ENCODE measurements at places on chromosomes 2 and 18.

- peak; percentile 34 for DNase-seq
Measured at GRCh38 chr18:57073501-57074187, 73.2 kb upstream of the BOD1L2 start.

DNA sequence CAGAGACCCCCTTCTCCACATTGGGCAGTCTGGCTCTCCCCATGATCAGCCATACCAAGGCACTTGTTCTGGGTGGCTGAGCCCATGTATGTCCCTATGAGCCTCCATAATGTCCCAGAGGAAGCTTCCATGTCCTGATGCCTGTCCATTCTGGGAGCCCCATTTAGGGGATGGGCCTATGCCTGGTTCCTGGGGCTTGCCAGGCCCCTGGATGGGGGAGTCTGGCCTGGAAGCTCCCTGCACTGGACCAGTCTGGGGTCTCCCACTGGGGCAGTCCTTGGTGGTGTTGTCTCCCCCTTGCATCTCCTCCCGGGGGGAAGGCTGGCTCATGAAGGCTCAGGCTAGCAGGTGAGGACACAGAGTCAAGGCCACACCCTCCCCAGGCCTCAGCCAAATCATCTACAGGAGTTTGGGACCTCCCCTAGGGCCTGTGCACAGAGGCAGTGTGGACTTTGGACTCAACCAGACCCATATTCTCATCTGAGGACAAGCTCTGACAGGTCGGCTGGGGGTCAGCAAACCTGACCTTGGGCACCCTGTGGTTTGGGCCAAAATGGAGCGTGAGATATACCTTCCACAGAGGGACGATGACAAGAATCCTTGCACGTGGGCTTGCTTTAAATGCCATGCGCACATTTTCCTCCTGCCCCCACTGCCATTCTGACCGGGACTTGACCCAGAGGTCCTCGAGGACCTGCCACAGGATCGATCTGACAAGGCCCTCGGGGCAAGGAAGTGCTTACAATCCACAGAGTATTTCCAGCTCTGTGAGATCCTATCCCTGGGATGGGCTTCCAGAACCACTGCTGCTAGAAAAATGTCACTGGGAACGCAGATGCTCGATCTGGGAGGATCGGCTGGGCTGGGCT lies 38.8 kb downstream of the INHBB start:
- no peak for DNase-seq

DNA sequence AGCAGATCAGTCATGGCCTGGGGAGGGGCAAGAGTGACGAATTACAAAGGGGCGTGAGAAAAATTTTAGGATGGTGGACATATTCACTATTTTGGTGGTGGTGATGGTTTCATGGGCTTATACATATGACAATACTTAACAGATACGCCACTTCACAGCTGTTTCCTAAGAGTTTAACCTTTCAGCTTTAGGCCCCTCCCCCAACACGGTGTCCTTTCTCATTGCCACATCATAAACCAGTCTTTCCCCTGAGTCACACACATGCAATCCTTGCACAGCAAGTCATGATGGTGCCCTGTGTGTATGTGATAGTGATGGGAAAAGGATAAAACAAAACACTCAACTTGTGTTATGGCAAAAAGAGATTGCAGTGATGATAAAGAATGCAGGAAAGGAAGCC lies 47.6 kb upstream of the IL1R1 start:
- no peak for DNase-seq

DNA sequence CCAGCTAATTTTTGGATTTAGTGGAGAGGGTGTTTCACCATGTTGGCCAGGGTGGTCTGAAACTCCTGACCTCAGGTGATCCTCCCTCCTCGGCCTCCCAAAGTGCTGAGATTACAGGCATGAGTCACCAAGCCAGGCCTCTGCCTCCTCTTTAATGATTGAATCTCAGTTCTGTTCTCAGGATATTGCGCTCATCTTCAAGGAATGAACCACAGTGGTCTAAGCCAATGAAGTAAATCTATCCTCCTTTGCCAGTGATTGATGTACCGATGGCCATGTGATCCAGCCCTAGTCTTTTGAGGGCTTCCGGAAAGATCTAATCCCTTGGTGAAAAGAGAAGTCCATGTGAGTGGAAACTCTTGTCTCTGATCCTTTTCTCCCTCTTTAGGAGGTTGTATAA lies 48.6 kb downstream of the POLE4 start:
- no peak for DNase-seq

DNA sequence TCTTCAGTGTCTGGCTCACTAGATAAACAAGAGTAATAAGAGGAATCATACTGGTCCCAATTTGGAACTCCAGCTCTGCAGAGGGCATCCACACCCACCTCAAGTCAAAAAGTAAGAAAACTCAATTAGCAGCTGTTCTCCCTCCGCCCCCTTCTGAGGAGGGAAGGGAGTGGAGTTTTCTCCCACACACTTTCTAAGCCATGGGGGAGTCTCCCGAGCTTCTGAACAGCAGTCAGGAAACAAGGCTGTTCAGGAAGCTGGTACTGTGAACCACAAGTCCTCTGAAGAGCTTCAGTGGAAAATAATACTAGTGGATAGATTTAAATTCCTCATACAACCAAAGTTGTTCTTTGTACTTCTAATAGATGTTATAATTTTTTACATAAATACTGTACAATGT lies 32.9 kb upstream of the SPTBN1 start:
- peak; percentile 87 for DNase-seq

- no peak for DNase-seq
Measured at GRCh38 chr18:57801761-57802212, 1.3 kb downstream of the ATP8B1 start.

- DNase-seq = no peak
Measured at GRCh38 chr2:29579495-29580169, 341.8 kb downstream of the ALK start.

GRCh38 chr2:170013802-170014551 lies 164.0 kb upstream of the MYO3B start:
- no peak for DNase-seq

GRCh38 chr2:152063325-152063924 lies 35.4 kb downstream of the CACNB4 start:
- DNase-seq = no peak

GRCh38 chr2:36450466-36451196 lies 95.1 kb downstream of the CRIM1 start:
- no peak for DNase-seq

DNA sequence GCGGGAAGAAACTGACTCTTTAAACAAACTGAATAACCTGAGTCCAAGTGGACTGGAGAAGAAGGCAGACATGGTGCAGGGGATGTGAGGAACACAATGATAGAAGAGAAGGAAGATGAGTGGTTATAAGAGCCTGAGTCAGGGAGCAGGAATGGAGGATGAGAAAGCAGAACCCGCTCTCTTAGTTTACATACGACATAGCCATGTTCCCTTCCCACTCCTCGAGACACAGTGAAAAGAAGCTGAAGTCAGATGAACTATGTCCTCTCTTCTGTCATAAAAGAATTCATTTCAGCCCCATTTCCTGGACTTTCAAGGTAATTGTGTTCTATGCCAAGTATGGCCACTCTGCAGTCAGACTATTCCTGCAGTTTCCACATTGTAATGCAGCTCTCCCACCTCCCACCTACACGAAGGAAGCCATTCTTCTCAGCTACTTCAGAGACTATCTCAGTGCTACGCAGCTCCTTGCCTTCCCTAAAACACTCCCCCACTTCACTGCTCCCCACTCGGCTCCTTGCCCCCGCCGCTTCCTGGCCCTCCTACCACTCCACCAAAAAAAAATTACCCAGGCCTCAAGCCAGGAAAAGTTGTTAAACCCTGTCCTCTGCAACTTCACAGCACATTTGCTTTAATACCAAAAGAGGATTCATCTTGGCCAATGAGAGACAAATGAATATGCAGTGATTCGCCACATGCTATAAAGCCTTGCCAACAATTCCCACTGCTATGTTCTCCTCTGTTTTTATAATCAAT lies 323.4 kb upstream of the EPHA4 start:
- DNase-seq = no peak

DNA sequence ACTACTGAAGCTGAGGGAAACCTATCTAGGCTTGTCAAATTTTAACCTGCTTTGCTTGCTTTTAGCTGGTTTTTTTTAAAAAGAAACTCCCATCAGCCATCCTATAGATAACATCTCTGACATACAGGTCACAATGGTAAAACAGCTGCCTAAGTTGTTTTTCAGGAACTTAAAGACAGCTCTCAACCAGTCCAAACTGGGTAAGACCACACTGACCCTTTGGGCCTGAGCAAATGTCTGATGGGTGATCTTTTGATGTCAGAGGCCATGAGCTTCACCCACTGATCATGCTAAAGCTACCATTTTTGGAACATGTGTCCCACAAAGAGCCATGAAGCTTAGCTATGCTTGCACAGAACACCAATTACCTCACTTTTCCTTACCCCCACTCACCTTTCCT lies 50.0 kb upstream of the TANC1 start:
- DNase-seq = no peak

Measured in Kasumi-1 (cell line).